ENCODE measurements at places on chromosomes 4 and X.
A peak's percentile ranks its signal among the peaks of the same experiment; 100 is the strongest.

GRCh38 chr4:181982856-181983255 lies 260.3 kb upstream of the TENM3 start:
- no peak for DNase-seq

- DNase-seq = no peak
Observed at GRCh38 chrX:136666088-136666487, 18.1 kb downstream of the CD40LG start.

DNA sequence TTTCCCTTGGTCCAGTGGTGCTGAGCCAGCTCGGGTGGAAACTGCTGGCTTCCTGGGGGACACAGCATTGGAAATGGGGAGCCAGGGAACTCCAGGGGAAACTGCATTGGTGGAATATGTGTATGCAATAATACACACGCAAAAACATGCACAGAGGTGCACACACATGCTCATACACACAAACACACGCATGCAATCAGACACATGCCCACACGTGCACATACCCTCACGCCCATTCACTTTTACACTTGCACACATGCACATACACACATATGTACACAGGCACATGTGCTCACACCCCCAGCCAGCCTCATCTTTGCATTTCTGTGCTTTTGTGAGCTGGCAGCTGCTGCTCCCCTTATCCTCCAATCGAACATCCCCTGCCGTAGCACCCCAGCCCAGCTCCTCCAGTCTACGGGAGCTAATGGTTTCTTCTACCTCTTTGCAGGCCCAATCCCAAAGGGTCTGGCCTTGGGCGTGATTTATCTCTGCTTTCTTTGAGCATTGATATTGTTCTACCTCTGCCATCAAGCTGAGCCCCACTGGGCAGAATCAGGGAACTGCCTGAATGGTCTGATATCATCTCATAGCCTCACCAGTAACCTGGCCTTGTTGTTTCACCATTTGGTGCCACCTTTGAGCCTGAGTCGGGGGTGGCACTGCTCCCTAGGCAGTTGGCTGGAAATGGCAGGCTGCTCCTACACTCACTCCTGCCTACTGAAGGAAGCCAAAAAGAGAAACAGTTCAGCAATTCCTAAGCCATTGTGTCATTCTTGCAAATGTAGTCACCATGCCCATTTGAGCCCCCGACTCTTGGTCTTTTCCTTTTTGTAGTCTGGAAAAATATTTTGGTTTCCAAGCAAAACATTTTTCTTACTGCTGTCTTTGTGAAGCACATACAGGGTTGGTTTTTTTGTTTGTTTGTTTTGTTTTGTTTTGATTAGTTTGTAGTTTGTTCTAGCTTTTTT lies 104.4 kb upstream of the MAMLD1 start:
- DNase-seq = no peak

DNA sequence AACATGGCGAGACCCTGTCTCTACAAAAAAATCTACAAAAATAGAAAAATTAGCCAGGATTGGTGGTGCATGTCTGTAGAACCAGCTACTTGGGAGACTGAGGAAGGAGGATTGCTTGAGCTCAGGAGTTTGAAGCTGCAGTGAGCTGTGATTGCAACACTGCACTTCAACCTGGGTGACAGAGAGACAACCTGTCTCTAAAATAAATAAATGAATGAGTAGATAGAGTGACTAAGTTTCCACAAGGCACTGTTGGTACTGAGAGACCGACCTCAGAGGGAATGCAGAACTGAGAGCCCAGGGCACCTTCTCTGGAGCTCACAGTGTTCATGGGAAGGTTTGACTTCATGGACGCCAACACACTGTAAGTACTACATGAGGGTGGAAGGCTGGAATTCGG lies 26.7 kb upstream of the ARSD start:
- DNase-seq = no peak

DNA sequence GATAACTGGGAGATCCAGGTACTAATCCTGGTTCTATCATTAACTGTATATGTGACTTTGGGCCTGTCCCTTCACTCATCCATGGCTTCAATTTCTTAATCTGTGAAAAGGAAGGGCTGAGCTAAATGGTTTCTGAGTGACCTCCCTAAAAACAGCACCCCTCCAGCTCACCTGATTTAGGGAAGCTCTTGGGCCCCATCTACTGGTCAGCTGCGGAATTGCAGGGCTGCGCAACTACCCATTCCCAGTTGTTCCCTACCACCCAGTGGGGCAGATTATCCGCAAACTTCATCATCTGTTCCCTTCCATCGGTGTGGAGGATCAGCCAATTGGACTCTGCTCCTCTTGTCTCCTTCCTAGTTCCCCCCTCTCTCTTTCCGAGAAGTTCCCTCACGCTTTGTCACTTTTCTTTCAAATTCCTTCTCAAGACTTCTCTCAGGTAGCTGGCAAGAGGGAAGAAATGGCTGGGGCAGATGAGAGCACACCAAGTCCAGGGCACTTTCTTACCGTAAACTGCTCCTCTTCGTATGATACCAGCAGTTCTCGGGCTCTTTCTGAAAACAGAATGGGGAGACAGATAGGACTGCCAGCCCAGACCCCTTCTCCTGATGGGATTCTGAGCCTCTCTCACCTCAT lies 5.8 kb downstream of the LAS1L start:
- DNase-seq = no peak

DNA sequence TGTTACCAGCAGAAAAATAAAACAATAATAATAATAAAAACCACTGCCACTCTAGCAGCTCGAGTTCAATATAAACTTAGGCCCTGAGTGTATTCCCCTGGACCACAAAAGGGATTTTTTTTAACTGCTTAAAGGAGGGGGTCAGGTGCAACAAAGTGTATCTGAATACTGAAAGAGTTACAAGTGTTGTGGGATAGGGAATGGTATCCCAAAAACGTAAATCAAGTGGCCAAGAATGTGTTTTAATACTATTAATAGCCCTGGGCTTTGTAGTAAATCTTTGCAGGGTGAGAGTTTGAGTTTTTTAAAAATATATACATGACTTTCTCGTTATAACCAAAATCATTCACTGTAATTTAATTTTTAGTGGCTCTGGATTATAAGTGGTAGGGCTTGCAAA lies 860.1 kb upstream of the INTU start:
- no peak for DNase-seq

- DNase-seq = no peak
Observed at GRCh38 chr4:93065790-93066189, 762.0 kb downstream of the GRID2 start.

GRCh38 chr4:85106166-85106565 lies 139.7 kb upstream of the WDFY3 start:
- DNase-seq = no peak

DNA sequence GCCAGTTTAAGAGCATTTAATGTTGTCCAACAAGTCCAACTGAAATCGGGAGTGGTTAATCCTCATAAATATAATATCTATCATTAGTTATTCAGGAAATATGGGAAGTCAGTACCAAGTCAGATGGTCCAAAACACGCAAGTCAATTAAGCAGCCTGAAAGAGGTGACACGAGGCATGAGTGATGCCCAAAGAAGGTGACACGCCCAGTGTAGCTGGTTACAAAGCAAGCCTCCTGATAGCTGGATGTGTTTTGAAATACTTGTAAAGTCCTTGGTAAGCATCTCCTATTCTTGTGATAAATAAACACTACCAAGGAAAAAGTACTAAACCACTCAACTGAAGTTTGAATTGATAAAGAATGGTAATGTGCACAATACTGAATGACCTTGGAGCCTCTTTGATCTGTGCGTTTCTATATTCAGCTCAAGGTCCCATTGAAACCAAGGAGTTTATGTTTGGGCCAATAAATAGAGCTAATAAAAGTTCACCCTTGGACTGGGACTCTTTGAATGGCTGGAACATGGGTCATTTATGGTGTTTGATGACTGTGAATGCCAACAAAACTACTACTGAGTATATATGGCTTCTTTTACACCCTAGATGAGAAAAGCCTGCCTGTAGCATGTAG lies 93.2 kb upstream of the KLF3 start:
- DNase-seq = no peak

DNA sequence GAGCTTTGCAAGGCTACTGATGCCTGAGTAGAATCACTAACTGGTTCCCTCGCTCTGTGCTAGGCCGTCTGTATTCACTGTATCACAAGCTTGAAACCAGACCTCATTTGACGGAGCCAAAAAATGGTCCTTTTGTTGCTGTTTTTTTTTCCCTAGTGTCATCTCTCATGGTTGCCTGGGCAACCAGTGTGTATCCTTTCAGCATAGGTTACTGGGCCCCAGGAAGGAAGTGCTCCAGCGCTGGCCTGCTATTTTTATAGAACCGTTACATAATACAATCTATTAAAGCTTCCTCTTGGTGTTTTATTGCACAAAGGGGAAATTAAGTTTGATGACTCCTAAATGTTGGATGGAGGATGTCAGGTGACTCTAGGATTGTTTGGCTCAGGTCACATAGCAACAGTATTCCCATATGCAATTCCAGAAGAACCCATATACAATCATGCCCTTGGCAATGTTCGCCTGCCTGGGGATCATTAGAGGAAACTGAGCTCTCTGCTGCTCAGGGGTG lies 220.4 kb downstream of the SPRY1 start:
- DNase-seq = no peak

GRCh38 chr4:154009191-154009590 lies 220.3 kb upstream of the SFRP2 start:
- no peak for DNase-seq

DNA sequence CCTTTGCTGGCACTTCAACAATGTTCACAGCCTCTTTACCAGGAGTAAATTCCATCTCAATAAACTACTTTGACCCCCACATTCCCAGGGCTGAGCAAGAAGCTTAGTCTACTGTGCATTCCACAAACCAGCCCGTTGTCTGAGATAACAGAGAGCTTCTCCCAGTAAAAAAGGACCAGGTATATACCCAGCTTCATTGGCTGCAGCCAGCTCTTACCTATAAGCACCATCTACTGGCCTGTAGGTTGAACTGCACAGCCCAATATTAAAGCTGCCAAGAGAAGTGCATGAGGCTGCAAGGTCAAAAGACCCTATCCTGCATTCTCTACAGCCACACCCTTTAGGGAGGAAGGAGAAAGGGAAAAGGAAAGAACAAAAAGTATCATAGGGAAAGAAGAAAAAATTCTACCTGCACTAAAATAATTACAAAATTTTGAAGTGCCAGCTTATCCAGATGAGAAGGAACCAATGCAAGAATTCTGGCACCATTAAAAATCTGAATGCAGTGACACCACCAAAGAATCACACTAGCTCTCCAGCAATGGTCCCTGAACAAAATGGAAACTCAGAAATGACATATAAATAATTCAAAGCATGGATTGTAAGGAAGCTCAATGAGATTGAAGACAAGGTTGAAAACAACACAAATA lies 45.7 kb upstream of the INTU start:
- peak; percentile 38 for DNase-seq

GRCh38 chrX:9642270-9642995 lies 123.2 kb downstream of the GPR143 start:
- no peak for DNase-seq

DNA sequence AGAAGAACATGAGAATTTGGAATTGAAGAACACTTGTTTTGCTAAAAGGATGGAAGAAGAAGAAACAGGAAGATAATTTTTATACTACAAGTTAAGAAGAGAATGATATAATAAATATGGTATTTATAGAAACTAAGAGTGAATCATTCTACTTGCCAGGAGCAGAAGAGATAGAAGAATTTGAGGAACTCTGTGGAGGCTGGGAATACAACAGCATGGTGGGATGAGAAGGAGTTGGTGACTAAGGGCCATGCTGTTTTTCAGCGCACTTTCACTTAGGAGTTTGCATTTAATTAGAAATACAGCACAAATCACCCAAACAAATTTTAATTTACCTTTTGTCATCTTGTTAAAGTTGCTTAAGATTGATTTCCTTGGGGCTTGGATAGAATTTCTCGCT lies 20.5 kb downstream of the HADH start:
- no peak for DNase-seq

DNA sequence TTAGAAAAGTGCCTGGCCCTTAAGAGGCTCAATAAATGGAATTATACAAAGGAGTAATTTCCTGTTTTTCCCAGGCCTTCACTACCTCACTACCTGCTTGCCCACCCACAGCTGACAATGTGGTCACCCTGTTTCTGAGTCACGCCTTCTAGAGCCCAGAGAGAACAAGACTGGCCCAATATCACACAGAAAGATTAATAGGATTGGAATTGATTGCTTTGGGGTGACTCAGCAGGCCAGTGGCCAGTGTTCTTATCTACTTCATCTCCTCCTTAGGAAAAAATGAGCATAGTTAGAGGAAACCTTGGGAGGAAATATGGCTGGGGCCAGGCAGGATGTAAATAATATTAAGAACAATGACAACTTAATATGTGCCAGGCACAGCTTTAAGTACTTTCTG lies 4.5 kb upstream of the FGF16 start:
- DNase-seq = no peak

- DNase-seq = no peak
Observed at GRCh38 chrX:131747173-131747572, 203.3 kb downstream of the OR13H1 start.

DNA sequence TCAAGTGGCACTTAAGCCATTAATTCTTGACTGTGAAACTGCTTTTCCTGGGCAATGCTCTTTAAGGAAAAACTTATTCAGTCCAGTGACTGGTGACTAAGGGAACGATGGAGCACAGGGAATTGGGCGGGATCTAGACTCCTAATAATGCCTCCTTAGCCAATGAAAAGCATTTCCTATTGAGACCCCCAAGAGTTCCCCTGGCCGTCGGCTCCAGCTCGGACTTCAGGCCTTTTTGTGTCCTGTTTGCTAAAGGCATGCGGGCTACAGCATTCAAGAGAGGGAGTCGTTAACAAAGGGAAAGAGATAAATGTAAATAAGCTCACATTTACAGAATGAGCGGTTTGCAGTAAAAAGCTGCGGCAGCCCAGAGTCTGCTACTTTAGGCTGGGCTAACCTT lies at the start of gene LPAR4:
LPAR4 (plus strand) TSS at position 232 of the 400 bp plus-strand sequence. CDS start 7,150 bp downstream, outside the sequence.
- no peak for DNase-seq

- DNase-seq = no peak
Observed at GRCh38 chr4:96093563-96093962, 253.7 kb downstream of the PDHA2 start.

GRCh38 chrX:147322496-147322895 lies 508.0 kb upstream of the CXorf51A start:
- no peak for DNase-seq

- DNase-seq = no peak
Observed at GRCh38 chr4:153261914-153262313, 57.7 kb downstream of the TRIM2 start.
